ENCODE measurements at places on chromosomes 7 and 10.

DNA sequence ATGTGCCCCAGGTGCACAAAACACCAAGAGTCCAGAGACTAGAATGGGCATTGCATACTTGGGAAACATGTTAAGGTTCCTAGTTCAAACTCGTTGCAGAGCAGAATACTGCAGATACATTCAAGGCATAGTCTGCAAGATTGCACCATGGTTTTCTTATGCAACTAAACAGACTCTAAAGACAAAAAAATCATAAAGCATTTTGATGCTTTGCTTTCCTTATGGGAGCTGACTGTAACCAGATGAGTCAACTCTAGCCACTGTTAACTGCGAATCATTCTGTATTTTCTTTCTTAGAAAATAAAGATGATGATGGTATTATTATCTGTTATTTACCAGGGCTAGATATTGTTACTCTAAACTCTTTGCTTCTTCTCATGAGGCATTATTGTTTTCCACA, 19.7 kb downstream of the TRUB1 start:
- no peak for DNase-seq

DNA sequence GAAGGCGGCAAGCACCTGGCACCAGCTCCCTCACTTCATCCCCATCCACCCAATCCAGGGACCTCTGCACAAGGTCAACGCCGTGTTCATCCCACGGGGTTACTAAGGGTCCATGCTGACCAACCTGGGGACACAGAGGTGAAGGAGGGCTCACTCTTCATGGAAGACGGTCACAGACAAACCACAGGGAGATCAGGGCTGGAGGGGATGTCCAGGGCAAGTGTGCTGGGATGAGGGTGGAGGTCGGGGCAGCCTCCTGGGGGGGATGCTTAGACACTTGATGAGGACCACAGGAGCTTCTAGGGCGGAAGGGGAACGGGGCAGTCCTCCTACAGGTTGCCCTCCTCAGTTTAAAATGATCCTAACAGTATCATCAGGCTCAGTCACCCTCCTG, 46.7 kb downstream of the FAM53B start:
- no peak for DNase-seq

DNA sequence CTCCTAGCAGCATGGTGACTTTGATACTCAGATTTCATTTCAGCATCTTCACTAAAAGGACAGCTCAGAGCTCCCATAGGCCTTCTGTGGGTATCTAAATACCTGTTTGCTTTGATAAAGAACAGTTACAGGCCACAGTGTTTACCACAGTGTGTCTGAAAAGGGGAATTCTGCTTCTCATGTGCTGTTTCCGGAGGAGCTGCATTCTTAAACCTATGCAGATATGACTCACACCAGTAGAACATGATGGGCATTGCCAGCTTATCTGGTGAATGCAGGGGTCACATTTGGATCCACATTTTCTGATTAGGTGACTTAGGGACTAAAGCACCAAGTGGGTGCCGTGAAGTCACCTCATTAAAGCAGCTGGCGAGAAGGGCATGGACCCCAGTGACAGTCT, 52.6 kb downstream of the TRRAP start:
- no peak for DNase-seq

GRCh38 chr7:23117841-23118240, 12.3 kb downstream of the KLHL7 start:
- DNase-seq: no peak

DNA sequence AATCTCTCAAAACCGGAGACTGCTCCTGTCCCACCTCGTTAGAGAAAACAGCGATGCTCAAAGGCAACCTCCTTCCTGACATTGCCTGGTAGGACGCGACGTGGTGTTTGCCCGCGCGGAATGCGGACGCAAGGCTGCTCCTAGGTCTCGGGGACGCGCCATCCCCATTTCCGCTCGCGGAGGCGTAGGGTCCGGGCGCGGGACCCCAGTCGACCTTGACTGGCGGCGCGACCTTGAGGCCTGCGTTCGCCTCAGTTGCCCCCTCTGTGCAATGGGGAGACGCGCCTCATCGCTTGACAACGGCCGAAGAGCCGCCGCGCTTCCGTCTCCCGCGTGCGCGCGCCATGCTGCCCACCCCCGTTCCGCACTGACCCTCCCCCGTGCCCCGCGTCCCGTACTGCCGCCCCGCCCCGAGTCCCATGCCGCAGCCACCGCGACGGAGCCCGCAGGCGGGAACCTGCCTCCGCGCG, 412 bp upstream of the PPIA start:
- DNase-seq: peak; percentile 18

DNA sequence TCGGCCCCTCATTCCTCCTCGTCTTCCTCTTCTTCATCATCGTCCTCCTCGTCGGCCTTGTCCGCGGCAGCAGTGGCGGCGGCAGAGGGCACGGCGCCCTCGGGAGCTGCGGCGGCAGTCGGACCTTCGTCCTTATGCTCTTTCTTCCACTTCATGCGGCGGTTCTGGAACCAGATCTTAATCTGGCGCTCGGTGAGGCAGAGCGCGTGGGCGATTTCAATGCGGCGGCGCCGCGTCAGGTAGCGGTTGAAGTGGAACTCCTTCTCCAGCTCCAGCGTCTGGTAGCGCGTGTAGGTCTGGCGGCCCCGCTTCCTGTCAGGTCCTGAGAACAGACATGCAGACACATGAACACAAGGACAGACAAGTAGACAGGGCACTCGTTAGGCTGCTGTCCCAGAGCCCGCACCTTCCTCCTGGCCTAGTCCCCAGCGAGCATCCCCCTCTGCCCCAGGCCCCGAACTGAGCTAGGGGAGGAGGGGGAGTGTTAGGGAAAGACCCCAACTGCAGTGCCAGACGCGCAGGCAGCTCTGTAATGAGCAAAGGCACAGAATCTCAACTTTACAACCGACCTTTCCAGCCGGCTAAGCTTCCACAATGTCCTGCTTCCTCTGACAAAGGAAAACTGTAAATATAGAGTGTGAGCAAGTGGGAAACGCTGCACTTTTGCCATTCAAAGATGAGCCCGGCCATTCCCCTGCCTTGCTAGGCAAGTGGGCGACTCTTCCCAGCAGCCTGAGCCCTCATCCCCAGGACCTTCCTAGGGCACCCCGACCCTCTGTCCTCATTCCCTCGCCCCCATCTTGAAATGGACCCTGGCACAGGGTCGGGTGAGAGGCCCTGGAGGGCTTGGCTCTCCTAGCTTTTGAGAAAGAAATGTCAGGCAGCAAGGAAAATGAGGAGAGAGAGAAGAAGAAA, 1.3 kb downstream of the HOXA7 start:
- no peak for DNase-seq

DNA sequence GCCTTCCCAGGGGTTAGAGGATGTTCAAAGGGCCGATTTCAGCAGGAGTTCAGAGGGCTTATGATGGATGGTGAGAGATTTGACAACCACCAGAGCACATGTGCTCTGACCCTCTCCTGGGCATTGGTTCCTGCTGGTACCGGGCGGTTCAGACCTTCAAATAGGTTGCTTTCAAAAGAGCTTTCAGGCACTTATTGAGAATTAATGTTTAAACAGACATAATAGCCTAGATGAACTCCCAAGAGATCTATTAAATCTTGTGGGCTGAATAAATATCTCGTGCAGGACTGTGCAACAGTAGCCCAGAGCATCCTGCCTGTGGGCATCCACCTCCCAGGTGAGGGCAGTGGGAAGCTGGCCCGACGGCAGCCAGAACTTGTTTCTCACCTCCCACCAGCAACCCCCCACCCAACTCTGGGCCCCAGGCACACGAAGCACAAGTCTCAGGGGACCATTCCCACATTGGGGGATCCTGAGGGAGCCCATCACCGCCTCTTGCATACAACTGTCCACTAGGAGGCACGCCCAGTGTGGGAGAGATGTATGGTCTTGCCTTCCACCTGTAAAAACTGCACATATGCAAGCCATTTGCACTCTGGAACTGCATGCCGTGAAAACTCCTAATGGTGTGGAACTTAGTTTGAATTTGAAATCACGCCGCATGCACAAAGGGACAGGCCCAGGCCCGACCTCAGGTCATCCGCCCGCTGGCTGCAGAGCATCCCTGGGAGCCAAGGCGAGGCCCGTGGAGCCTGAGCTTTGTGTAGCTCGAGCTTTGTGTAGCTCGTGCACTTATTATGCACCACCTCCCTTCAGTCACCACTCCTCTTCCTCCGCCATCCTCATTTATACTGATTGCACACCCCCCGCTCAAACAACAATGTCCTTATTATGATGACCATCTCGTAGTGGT, 147.8 kb downstream of the ADCY1 start:
- DNase-seq: no peak

GRCh38 chr10:116160271-116160670, 112.7 kb downstream of the GFRA1 start:
- no peak for DNase-seq

GRCh38 chr7:129144095-129144833, at the start of gene TSPAN33:
Gene TSPAN33 (plus strand): TSS chr7:129144707. CDS start chr7:129144981, 274 bp downstream.
- peak; percentile 5 for DNase-seq

GRCh38 chr7:43725251-43725650, 4.1 kb downstream of the COA1 start:
- no peak for DNase-seq

DNA sequence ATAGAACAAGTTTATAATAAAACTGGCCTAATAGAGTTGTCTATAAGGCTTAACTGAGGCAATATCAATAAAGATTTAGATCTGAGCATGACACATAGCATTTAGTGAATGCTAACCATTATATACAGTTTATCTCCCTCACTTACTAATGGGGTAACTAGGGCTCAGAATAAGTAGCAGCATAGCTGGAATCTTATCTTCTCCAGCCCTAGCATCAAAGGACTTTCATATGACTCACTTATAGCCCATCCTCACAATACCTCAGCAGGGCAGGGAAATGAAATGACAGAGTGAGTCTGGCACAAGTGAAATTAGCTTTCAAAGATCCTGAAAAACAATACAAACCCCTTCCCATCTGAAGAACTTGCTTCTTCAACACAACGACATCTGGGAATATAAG, 362.9 kb downstream of the KIF20B start:
- no peak for DNase-seq

DNA sequence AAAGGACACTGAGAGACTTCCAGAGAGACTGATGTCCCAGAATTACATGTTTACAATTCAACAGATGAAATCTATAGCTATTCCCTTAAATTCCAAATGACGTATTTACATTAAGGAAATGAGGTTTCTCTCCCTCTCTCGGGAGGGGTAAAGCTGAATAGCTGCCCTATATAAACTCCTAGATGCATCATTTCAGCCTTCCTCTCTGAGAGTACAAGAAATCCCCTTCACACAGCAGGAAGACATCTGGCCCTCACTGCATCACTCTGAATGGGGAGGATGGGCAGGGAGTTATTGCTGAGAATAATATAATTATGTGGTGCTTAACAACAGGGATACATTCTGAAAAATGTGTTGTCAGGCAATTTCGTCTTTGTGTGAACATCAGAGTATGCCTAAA, 11.0 kb downstream of the POT1 start:
- no peak for DNase-seq

DNA sequence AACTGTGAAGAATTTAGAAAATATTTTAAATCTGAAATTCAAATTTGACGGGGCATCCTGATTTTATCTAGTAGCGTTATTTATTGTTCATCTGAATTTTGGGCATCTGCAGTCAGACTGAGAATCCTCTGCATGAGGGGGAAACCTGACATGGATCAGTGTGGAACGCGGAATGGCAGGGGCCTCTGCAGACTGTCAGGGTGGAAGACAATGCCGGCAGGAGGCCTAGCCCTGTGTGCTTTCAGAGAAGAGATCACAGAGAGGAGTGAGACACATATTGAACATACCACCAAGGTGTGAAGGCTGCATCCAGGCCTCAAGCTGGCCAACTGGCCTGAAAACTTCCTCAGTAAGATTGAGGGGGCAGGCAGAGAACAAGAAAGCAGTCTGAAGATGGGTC, 921.1 kb upstream of the GHITM start:
- DNase-seq: no peak

- no peak for DNase-seq
Observed at GRCh38 chr7:78383096-78383880, 584.7 kb downstream of the PHTF2 start.

GRCh38 chr10:50807851-50808776, 68.4 kb downstream of the ASAH2B start:
- no peak for DNase-seq

DNA sequence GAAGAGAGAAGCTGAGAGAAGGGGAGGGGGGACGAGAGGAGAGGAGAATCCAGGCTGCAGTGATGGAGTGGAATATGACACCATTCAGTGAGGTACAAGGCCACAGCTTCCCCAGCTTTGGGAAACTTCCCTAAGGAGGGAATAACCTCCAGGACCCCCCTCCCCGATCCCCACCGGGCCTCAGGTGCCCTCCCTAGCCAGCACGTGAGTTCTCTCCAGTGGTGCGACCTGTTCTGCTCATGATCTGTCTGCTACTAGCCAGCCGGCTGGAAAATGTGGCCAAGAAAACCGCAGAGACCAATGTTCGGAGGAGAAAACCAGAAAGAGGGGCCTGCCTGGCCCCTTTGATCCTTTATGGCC, 39.9 kb upstream of the AGK start:
- no peak for DNase-seq

DNA sequence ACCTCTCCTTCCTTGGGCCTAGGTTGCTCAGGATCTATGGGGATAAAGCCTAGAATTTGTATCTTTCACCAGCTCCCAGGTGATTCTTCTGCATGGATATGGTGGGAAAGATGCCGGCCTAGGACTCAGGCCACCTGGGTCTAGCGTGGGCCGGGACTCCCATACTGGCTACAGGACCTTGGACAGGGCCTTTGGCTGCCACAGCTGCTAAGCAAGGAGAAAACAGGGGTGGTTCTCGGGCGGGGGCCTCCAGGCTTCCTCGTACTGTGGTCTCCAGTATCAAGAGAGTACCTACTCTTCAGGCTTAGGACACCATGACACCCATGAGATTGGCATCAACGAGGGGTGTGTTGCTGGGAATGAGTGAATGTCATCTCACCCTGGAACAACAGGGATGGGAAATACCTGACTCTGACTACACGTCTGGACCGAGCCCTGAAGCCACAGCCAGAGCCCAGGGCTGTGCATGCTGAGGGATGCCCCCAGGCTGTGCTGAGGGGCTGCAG, 120.3 kb upstream of the ADAM12 start:
- DNase-seq: no peak

DNA sequence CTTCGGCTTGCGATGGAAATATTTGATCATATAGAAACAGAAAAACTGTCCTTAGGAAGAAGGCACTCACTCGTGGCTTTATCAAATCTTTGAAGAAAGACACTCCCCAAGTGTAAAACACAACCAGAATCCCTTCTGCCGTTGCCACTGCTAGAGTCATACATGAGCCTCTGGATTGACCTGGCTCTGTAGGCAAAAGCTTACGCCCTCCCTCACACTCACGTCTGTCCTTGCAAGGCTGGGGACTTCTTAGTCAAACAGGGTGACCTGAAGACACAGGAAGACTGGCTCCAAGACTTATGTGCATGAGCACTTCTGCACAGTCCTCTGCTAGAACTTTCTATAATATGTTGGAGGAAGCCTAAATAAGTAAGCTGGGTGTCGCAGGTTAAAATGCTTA, 135.4 kb upstream of the MDFIC start:
- no peak for DNase-seq
